GM12865 (cell line): ENCODE measurements at places on chromosomes 4 and X.

DNA sequence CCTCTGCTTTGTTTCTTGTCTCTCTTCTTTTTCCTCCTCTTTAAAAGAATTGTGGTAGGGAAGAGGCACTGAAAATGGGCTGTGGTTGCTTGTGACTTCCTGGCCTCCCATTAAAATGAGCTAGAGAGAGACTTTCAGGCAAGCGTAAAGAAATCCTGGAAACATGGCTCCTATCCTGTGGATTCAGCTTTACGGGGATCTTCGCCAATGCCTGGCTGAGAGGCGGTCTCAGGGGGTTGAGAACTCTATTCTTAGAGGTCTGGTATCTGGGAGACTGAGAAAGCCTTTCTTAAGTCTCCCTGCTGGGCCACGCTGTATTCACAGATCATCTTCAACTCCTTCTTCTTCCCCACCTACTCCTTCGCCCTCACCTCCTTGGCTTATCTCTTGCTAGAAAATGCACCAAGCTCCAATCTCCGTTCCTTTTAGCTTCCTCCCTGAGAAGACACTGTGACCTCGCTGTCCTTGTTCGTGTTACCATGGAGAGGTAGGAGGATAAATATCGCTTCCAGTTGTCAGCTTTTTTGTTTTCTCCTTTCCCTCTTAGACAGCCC is 542 bp upstream of the KLF8 start:
- DNase-seq = no peak

DNA sequence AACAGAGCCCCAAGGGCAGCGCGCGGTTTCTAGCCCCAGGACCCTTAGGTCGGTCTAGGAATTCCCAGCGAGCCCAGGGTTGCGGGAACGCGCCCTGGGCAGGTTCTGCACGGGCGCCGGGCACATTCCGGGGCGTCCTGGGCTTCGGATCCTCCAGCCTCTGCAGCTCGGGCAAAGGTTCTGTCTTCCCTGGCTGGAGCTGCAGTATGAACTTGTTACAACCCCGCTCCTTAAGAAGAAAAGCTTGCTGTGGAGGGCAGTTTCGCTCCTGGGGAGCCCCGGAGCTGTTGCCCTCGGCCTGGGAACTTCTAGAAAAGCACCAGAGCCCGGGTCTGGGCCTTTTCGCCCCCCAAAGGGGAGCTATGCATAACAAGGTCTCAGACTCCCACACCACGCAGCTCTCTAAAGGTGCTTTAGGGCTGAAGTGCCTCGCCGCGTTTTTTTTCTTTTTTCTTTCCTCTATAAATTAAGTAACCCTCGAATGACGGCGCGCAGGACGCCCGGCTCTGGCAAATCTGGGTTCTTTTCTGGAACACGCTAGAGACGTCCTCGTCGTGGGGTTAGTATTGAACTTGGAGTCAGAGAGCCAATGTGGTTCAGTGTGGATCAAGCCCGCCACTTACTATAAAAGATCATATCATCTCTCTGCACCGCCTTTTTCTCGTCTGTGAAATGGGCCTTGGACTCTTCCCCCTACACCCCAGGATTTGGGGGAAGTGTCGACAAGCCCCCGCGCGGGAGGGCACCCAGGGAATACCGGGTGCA is 5.7 kb downstream of the MSX1 start:
- no peak for DNase-seq

GRCh38 chrX:8879750-8880149 is 78.6 kb upstream of the FAM9A start:
- DNase-seq = peak; percentile 8

- DNase-seq = peak; percentile 26
Observed at GRCh38 chr4:100843910-100844309, 326.1 kb upstream of the EMCN start.

DNA sequence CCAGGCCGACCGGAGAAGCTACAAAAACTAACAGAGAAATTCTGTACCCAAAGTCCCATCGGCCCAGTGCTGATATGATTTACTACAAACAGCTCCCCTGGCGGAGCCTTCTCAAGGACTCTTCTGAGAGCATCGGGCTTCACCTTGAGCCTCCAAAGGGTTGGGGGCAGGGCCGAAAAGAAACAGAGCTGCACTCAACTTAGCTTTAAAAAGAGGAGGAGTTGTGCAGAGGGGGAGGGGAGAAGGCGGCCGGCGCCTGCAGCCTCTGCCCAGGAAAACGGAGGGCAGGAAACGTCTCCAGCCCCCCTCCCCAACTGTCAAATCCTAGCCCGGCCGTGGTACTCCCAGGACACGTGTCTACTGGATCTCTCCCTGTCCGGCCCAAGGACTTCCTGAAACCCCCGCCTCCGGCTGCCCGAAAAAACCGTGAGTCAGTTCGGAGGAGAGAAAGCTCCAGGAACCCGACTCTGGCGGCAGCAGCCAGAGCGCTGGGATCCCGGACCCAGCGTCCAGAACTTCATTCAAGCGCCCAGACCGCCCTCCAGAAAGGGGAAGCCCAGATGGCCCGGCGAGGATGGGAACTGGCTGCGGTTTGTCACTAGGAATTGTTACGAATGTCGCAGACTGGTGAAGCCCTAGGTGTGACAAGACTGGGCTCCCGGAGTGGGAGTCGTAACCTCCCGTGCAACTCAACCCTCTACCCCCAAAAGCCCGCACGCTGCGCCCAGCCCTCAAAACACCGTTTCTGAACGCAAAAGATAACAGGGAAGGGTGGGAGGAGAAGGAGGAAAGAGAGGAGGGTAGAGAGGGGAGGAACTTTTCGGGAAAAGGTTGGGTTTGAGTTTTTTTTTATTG is 973 bp downstream of the ADAMTS3 start:
- DNase-seq = peak; percentile 21
